Stimulated activated CD8-positive, alpha-beta memory T cell treated with anti-CD3 and anti-CD28 coated beads, Interleukin-15, amount 100 ng/mL, for 4 hours (primary cell): ENCODE measurements at places on chromosomes 7 and 10.

GRCh38 chr10:77120666-77121376, 516.8 kb downstream of the KCNMA1 start:
- DNase-seq = no peak

DNA sequence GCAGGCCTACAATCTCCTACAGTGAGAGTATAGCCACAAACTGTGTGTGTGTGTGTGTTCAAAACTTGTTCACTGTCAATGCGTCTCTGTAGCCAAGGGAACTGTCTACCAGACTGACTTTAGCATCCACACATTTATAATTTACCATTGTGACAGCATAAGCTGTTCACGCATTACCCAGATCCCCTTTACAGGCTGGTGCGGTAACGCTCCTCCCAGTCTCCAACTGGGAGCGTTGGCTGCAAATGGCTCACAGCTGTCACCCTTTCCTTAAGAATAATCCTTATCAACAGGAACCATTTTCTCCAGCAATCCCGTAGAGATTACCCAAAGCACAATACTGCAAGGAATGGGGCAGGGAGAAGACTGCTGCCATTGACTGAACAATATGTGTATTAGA, 199.5 kb downstream of the GPAM start:
- DNase-seq = no peak

DNA sequence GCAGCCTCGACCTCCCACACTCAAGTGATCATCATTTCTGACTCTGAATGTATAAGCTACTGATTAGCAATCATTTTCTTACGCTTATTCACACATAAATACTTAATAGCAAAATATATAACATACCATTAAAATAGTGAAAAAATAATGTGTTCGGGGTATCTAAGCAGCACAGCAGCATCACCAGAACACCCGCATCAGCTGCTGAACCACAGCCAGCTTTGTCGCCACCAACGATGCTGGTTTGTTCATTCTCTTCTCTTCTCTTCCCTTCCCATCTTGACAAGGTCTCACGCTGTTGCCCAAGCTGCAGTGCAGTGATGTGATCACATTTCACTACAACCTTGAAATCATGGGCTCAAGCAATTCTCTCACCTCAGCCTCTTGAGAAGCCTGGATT, 425.1 kb upstream of the LRGUK start:
- DNase-seq = no peak

DNA sequence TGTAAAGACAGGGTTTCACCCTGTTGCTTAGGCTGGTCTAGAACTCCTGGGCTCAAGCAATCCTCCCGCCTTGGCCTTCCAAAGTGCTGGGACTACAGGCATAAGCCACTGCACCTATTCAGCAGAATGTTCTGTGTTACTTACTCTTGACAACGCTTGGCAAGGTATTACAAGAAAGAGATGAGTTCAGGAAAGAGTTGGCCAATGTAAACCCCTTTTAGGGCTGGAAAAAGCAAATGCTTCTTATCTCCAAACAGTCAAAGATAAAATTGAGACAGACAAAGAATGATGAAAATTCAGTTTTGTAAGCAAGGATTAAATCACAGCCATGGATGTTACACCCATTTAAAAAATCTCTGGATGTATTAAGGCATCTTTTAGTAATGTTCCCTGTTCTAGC, 114.0 kb upstream of the PODXL start:
- no peak for DNase-seq

DNA sequence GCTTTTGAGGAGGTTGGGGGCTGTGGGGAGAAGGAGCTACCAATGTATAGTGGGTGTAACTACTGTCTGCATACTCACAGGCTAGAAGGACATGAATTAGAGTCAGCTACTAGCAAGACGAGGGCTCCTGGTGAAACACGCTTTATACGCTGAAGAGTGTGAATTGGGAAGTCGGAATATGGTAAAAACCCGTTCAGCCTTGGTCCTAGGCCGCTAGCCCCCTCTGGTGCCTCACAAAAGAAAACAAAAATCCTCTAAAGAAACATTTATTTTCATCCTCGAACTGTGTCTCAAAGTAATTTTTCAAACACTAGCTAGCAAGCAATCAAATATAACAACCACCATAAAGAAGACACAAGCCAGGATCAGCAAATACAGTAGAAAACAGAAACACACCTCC, 338.1 kb upstream of the SEMA3C start:
- DNase-seq = no peak

DNA sequence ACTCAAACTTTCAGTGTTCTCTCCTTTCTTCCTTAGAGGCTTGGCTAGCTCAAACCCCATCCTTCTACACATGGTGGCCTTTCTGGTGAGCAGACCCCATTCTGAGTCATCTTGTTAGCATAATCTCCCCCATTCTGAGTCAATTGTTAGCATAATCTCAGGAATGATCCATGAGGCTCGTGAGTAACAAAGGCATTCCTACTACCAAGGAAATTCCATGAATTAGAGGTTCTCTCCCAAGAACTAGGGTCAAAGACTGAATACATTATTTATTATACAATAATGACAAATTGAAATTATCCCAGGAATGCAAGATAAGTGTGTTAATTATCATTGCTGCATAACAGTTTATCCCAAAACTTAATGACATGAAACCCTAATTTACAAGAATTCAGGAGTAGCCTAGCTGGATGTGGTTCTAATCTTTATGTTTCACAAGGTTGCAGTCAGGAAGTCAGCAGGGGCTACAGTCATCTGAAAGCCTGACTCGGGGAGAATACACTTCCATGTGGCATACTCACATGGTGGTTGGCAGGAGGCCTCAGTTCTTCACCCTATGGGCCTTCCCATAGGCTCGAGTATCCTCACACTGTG, 100.2 kb downstream of the MMRN2 start:
- no peak for DNase-seq

- DNase-seq = no peak
These were observed 283.9 kb downstream of the PLXDC2 start for GRCh38 chr10:20100171-20100570.

DNA sequence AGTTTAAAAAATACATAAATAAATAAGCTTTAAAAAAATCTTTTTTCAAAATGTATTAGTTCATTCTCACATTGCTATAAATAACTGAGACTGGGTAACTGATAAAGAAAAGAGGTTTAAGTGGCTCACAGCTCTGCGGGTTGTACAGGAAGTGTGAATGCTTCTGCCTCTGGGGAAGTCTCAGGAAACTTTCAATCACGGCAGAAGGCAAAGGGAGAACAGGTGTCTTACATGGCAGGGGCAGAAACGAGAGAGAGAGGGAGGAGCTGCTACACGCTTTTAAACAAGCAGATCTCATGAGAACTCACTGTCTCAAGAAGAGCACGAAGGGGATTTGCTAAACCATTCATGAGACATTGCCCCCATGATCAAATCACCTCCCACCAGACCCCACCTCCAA, 114.6 kb downstream of the DNAJC1 start:
- peak; percentile 6 for DNase-seq

DNA sequence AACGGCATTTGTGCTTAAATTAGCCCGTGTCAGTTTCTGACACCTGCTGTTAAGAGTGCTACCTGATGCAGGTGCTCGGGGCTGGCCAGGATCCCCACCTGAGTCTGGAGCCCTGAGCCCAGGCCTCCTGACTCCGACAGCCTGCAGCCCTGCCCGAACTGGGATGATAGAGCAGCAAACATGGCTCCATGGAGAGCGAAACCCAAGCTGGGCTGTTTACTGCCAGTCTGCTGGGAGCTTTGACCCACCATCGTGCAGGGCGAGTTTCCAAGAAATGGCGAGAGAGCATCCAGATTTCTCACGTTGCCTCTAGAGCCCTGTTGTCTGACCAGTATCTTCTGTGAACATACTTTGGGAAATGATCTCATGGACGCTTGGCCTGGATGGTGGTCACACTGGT, 66.2 kb downstream of the MGMT start:
- no peak for DNase-seq

GRCh38 chr7:26955516-26955915, 91.1 kb upstream of the SKAP2 start:
- no peak for DNase-seq

GRCh38 chr7:2931034-2931415, 86.9 kb upstream of the GNA12 start:
- DNase-seq = no peak

DNA sequence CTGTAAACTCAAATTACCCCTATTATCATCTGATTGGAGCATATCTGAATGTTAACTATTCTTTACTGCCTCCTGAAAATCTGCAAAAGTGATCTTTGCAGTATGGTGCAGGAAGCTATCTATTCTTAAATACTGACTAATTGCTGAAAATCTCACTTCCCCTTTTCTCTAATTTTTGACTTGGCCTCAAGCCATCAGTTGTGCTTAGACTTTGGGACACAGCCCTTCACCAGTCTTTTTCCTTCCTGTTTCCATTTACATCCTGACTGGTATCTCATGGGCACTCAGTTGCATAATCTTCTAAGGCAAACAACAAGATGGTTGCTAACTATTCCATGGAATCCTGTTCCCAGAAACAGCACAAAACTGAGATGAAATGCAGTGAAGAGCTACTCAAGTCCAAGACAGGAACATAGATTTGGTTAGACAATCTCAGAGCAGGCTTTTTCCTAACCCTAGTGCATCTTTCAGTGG, 228.5 kb downstream of the SORCS1 start:
- no peak for DNase-seq

DNA sequence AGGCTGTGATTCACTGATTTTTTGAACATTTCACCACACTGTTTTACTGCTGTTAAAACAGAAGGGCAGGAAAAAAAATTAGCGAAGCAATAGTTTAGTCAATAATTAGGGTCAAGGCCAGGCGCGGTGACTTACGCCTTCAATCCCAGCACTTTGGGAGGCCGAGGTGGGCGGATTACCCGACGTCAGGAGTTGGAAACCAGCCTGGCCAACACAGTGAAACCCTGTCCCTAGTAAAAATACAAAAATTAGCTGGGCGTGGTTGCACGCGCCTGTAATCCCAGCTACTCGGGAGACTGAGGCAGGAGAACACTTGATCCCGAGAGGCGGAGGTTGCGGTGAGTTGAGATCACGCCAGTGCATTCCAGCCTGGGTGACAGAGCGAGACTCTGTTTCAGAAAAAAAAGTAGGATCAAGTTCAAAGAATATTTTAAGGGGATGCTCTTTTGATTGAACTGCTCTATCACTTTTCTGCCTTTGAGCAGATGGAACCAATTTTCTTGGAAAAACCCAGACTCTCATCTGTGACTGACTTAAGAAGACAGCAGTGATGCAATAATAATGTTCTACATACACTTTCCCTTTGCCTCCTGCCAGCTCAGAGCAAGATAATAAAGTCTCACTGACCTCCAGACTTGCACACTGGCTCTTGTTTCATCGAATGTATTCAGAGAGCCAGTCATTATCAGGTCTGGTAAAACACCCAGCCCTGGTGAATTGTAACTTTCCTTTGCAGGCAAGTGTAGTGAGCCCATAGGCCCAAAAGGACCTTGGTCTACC, 1.6 kb upstream of the PPA1 start:
- no peak for DNase-seq

DNA sequence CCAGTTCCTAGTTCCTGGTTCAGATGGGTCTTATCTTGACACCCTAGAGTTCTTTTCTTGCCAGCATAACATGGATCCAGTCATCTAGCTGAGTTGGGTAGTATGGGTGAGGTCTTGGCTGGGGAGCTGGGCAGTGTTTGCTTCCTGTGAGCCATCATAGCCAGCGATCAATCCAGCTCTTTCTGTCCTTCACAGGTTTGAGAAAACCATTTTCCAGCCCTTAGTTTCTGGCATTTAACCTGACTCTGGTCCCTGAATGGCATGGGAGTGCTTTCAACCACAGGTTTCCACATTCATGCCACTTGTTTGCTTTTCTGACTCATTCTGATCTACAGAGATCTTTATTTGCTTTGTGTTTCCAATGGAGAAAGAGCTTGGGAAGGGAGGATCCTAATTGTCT, 8.6 kb downstream of the SLC13A1 start:
- DNase-seq = no peak

- no peak for DNase-seq
These were observed 653.7 kb upstream of the ZWINT start for GRCh38 chr10:57014758-57015157.

DNA sequence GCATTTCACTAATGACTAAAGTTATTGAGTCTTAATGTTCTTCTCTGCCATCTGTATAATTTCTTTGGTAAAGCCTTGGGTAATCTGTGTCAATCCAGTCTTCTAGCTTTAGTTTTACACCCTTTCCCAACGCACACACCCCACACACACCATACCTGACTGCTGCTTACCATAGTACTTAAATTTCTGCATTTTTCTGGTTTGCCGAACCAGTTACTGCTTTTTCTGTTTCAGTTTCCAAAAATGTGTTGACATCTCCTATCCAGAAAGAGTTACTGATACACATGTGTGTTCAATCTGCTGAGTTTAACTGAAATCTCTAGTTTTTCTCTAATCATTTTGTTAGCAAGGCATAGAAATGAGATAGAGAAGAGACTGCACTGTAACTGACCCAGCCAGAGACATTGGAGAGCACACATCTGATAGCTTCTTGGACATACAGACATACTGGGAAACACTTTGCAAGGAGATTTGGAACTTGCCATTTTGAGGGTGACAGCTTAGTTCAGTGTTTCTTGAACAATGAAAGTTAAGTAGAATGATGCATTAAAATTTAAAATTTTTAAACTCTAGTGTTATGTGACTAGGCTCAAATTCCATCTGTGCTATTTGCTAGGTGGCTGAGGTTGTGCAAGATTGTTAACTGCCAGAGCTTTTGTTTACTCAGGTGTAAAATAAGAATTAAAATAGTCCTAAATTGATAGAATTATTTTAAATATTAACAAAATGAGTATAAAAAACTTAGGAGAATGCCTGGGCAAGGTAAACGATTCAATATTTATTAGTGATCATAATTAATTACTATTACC, 807.6 kb downstream of the DNAJB9 start:
- DNase-seq = no peak

DNA sequence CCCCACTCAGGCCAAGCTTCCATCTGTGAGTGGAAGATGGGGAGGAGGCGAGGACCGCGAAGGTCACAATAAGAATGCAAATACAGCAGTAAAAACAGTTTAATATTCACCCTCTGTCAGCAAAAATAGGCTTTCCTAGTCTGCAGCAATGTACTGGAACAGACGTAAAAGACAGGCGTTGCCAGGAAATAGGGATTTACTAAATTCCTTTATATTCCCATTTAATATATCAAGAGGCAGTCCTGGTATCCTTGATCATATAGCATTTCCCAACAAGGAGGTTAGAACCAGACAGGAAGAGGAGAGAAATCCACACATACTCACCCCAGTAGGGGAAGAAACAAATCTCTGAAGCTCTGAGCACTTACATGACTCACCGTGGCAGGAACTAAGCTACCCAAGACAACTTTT, 1054.9 kb upstream of the C7orf33 start:
- DNase-seq = no peak

- DNase-seq = no peak
These were observed 1224.2 kb upstream of the SORCS1 start for GRCh38 chr10:108388706-108389105.
